ENCODE measurements at places on chromosomes 3 and 15. TPM values are rescaled to one million over a fixed set of nuclear protein-coding genes. Genes with fewer than 3 reads are reported as not detected.

The ZCWPW2 gene
- total RNA-seq = not detected

The MAP2K1 gene
- total RNA-seq = 68.5 TPM

The SNAPC5 gene
- 21.2 TPM for total RNA-seq

The TMEM158 gene
- 16.9 TPM for total RNA-seq

The KCNAB1 gene
- total RNA-seq = 0.69 TPM

The STRIT1 gene
- total RNA-seq = not detected

DNA sequence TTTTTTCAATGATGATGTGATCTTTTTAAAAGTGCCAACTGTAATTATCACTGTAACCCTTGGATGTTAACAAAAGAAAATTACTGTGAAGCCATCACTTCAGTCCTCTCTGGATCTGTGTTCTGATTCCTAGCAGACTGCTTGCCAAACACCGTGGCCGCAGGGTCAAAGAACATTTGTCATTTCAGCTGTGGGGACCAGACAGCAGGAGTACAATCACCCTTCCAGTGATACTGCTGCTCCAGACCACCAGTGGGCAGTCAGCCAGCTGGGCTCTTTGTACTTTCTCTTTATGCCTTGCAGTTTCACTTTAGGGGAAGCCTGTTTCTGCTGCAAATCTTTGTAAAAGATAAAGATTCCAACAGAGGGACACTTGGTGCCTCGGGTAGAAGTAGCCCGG, 770.0 kb downstream of the GRM7 start:
- peak; percentile 2 for DNase-seq

GRCh38 chr15:58420579-58421043, 11.2 kb upstream of the LIPC start:
- no peak for DNase-seq

DNA sequence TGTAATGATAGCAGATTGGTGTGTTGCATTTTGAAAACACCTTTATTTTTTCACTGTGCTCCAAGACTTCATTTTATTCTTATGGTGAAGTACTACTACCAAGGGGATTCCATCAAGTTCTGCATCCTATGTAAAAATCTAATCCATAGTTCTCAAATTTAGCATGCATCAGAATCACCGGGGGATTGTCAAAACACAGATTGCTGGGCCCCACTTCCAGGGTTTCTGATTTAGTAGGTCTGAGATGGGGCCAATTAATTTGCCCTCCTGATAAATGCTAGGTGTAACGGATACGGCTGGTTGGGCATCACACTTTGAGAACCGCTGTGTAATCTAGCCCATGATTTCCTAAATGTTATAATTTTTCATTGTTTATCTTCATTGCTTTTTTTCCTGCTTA, 692 bp downstream of the ZWILCH start:
- DNase-seq = no peak

DNA sequence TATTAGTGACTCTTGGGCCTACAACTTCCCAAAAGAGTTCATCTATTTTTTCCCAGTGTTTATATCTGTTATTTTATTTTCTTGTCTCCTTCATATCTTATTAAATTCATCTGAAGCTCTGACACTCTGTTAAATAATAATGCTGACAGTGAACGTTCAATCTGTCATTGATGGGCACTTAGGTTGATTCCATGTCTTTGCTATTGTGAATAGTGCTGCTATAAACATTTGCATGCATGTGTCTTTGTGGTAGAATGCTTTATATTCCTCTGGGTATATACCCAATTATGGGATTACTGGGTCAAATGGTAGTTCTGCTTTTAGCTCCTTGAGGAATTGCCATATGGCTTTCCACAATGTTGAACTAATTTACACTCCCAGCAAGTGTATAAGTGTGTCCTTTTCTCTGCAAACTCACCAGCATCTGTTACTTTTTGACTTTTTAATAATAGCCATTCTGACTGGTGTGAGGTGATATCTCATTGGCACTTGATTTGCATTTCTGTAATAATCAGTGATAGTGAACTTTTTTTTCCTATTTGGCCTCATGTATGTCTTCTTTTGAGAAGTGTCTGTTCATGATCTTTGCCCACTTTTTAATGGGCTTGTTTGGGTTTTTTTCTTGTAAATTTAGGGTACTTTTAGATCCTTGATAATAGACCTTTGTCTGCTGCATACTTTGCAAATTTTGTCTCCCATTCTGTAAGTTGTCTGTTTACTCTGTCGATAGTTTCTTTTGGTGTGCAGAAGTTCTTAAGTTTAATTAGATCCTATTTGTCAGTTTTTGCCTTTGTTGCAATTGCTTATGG, 122.5 kb downstream of the LEKR1 start:
- DNase-seq = no peak

DNA sequence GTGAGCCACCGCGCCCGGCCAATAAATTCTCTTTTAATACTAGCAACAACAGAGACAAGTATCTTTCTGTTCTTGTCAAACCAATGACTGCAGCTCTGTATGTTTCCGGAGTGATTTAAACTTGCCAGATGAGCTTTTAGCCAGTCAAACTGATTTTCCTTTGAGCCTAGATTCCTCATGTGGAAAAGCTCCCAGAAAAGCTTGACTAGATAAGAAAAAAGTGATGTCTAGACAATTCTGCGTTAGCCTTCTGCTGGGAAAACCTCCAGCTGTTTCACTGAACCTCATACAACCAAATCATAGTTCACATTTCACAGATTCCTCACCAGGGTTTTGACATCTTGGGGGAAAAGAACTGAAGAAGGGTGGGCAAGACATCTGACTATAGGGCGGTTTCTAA, 78.6 kb downstream of the MAGI1 start:
- no peak for DNase-seq

DNA sequence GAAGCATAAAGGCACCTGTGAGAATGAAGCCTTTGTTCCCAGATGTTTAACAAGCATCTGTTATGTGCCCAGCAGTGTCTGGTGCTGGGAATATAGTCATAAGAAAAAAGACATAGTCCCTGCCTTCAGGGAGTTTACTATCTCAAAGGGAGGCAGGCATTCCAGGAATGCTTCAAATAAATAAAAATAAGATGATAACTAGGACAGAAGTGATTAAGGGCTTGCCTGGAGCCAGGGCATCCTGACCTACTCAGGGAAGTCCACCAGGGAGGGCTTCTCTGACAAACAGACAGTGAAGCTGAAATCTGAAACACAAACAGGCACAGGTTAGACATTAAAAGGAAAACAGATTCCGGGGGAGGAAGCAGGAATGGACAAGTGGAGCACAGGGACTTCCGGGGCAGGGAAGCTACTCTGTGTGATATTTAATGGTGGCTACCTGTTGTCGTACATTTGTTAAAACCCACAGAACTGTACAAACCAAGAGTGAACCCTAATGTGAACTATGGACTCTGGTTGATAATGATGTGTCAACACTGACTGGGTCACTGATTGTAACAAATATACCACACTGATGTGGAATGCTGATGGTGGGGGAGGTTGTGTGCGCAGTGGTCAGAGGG, 53.3 kb downstream of the ITGB5 start:
- DNase-seq = no peak

GRCh38 chr3:32557640-32558352, 12.9 kb downstream of the DYNC1LI1 start:
- no peak for DNase-seq

DNA sequence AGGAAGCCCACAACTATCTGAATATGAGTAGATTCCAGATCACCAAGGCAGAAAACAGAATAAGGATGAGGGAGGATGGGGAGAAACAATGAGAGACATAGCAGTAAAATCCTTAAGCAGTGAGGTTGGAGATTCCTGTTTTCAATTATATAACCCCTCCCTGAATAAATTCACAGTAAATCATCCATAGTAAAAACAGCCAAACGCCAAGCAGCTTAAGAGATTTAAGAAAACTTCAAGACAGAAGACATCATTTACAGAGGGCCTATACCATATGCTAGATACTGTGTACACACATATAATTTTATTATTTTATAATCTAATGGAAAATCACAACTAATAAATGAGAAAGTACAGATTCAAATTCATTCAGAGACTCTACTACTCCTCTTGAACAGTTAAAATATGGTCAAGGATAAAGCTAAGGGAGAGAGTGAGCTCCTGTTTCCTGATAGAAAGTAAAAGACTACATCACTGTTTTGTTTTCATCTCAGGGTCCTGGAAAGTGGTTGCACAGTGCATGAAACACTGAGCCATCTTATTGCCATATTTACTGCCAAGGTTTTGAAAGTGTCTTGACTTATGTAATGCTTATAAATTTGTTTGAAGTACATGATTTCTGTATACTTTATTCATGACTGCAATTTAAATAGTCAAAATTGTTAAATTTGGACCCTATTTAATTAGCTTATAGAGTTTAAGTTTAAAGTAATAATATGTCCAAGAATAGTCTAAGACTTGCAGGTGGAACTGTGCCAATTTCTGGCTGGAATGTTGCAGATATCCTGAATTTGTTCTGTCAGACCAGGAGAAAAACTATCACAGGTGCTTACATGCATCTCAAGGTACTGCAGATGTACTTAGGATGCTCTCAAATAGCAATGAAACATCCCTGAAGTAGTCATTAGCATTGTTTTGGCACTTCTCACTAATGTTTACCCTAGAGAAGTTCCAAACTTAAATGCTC, 141.4 kb downstream of the TBL1XR1 start:
- no peak for DNase-seq

DNA sequence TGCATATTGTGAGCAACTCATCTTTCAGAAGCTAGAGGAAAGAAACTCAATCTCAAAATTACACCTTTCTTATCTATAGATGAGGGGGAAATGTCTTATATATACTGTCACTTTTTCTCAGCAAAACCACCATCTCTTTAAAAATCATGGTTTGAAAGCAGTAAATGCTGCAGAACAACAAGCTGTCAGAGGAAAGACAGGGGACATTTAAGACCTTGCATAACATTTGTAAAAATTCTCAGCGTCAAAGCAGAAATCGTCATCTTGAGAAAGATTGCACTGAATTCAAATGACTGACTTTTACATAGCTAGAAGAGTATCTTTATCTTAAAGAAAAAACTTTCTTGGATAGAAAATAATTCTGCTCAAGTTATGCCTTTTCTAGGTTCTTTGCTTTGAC, 122.2 kb upstream of the CADPS start:
- DNase-seq = no peak

GRCh38 chr3:142931222-142931621, 32.3 kb downstream of the PAQR9 start:
- DNase-seq = peak; percentile 67

DNA sequence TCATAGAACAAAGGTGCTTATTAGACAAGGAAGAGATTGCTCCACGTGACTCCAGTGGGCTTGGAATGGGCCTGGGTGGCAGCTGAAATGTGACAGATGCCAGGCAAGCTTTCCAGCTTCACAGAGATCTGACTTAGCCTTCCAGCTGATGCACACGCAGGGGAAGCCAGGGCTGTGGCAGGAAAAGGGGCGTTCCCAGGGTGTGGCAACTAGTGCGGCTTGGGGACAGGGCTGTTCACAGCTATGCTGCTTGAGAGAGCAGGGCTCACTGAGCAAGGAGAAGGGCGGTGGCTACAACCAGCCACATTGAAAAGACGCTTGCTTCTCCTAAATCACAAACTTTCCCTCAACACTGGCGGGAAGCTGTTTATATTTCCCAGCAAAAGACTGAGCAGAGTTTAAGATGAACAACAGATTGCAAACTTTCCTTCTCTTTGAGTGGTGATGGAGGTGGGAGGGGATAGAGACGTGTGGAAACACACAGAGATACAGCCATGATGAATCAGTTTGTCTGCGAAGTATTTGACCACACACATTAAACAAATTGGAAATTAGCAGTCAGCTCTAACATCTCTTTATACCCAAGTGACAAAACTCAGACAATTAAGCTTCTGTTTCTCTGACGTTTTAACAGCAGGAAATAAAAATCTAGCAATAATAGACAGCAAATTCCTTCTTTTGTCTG, 127.5 kb downstream of the BDH1 start:
- peak; percentile 30 for DNase-seq

- DNase-seq = no peak
These were observed 235.3 kb downstream of the IGSF11 start for GRCh38 chr3:118799303-118799702.

- DNase-seq = no peak
These were observed 55.2 kb downstream of the FAM98B start for GRCh38 chr15:38509152-38509551.
